Stimulated activated CD4-positive, alpha-beta T cell treated with anti-CD3 and anti-CD28 coated beads, Interleukin-15, amount 100 ng/mL, for 48 hours (primary cell): ENCODE measurements at places on chromosomes 2 and 18.

DNA sequence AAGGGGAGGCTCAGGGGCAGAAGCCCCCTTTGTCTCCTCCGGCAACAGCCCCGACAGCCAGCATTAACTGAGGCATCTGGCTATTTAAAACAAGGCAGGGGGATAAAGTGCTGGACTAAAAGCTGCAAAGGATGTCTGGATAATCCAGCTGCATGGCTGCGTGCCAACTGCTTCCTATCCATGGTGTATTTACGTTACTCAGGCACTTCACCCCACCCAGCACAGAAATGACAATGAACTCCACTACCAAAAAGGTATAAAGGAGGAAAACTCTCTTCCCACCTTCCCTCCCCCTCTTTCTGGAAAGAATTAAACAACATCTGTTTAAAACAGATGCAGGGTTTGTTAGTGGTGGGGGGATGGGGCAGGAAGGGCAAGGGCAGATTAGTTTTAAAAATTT lies 82.5 kb downstream of the SPRED2 start:
- no peak for DNase-seq

- DNase-seq: no peak
These were observed 36.4 kb downstream of the TACR1 start for GRCh38 chr2:75162897-75163296.

- DNase-seq: no peak
These were observed 34.8 kb downstream of the TNS1 start for GRCh38 chr2:217968023-217968422.

GRCh38 chr2:128284841-128285240 lies 33.8 kb downstream of the HS6ST1 start:
- no peak for DNase-seq

DNA sequence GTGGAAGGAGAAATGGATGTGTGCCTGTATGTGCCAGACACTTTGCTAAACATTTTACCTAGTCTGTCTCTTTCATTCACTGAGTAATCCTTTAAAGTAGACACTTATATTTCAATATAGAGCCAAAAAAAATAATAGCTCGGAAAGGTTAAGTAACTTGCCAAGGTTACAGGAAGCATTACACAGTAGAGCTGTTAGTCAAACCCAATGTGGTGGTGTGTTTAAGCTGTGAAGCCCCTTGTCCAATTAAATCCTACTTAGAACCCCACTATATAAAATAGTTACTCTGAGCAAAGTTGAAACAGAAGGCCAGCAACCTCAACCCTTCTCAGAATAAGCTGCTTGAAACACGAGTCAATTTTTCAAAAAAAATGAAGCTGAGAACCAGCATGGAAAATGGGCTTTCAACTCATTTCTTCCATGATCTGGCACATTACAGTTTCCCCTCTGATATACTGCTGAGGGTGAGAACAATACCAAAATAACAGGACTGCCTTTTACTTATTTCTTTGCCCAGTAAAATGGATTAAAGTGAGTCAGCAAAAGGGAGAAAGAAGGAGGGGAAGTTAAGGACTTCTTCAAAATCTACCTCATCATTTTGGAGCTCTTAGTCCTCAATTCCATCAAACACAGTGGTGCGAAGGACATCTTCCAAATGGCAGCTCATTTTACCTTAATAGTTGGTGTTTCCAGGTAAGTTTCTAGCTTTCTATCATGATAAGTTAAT lies 7.9 kb downstream of the RDH14 start:
- no peak for DNase-seq

GRCh38 chr2:175804122-175804521 lies 197.9 kb downstream of the LNPK start:
- no peak for DNase-seq

DNA sequence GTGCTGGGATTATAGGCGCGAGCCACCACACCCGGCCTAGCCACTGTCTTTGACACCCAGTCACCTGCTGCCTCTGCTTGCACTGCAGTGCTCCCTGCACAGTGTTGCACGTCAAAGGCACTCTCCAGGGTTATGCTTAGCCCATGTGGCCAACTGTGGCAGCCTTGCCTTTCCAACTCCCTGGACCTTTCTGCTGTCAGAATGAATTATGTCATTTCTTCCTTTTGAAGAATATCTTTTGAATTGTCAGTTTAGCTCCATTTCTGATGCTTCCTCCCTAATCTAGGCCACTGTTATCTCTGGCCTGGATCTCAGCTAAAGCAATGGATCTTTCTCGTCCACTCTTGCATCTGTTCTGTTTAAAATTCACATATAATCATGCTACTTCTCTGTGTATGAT lies 29.3 kb upstream of the LRRTM1 start:
- DNase-seq: no peak

GRCh38 chr2:100408104-100408503 lies 9.4 kb downstream of the CHST10 start:
- no peak for DNase-seq

DNA sequence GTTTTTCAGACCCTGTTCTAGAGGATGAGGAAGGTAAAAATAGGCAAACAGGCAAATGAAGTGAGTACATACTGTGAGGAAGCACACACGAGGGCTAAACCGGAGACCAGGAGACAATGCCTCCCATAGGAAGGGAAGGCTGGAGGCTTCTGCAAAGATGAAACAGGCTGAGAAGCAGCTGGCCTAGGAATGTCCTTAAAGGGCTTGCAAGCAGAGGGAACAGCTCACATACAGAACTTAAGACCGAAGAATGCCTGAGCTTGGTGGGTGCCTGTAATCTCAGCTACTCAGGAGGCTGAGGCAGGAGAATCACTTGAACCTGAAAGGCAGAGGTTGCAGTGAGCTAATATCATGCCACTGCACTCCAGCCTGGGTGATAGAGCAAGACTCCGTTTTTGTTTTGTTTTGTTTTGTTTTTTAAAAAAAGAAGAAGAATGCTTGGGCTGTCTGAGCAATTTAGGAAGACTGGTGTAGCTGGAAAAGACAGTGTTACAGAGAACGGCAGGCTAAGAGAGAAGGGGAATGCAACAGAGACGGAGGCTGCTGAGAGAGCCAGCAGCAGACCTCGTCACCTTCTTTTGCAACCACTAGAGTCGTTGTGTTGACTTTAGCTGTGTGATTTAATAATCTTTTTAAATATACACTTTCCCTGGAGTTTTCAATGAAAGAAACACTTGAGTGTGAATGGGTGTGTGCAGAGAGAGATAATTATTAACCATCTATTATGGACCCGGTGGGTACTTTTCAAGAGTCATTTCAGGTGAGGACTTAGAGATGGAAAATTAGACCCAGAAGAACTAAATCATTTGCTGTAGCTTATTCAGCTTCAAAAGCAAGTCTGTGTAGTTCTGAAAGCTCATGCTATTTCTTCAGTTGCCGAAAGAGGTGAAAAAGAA lies 232.8 kb downstream of the GALR1 start:
- no peak for DNase-seq

DNA sequence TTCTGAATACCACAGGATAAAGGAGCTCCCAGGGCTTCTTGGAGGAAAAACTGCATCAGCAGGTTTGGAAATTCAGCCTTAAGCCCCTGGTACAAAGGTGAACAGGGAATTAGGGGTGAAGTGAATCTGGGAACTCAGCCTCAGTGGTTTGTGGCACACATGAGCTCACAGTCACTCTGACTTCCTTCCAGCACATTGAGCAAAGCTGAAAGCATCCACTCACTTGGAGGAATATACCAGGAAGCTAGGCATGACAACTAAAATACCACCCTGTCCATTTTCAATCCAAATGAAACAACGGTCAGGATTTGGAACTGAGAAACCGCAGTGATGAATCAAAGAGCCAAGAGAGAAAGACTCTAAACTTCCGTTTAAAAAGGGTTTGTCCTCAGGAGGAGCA lies 216.1 kb downstream of the ICOS start:
- no peak for DNase-seq

DNA sequence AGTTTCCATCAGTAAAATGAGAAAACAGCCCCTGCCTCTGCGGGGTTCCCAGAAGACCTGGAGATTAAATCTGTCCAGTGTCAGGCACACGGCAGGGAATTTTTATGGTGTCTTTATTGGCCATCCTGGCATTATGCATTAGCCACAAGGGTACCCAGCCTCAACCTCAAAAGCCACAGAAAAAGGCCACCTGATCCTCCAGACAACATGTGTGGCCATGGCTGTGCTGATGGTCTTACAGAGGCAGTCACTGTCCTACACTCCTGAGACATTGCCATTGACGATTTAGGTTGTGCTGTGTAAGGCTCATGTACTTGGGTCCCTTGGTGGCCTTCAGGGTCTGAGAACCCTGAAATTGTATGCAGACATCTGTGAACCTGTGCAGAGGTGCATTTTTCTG lies 115.6 kb downstream of the SMAD7 start:
- no peak for DNase-seq

GRCh38 chr2:1278125-1278524 lies 135.1 kb upstream of the TPO start:
- no peak for DNase-seq

DNA sequence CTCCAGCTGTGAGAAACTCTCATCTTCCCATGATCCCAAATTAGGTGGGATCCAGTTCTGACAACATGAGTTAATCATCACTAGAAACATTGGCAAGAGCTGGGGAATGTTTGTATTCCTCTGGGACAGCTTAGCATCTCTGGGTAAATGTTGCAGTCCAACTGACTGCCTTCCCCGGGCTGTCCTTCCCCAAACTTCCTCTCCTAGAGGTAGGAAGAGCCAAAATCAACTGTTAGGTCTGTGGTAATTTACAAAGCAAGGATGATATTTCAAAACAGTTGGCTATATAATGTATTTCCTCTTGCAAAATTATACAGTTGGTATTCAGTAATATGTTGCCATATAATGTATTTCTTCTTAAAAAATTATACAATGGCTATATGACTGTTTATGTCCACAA lies 148.5 kb downstream of the MGAT5 start:
- DNase-seq: no peak
